Aorta (tissue), 5 donors: ENCODE measurements at places on chromosomes 1 and 21. TPM values are rescaled to one million over a fixed set of nuclear protein-coding genes. Genes with fewer than 3 reads are reported as not detected.

KRTAP19-3 gene
- total RNA-seq = not detected

MYOG gene
- total RNA-seq = not detected

GRCh38 chr1:209490013-209490412 is 93.5 kb upstream of the CAMK1G start:
- DNase-seq = no peak
- H3K4me3 ChIP-seq = no peak overlapping the region
- H3K4me1 ChIP-seq = no peaks in the 10 kb centered on the region
- no peak overlapping the region for H3K27ac ChIP-seq
- no peaks in the 10 kb centered on the region for H3K27me3 ChIP-seq

- H3K4me3 ChIP-seq = peak within 1 kb of the TSS; percentile 90
- peak; percentile 85 for DNase-seq
- H3K36me3 ChIP-seq = no peaks in the 10 kb centered on the region
- no peaks in the 10 kb centered on the region for H3K27me3 ChIP-seq
Observed at GRCh38 chr1:23483321-23484252, at the start of gene ASAP3. Gene ASAP3 (minus strand): TSS chr1:23484179. CDS start chr1:23484133, 46 bp downstream.

KCNA2 gene
- 1.8 TPM for total RNA-seq

CRNN gene
- total RNA-seq = not detected

- no peaks in the 10 kb centered on the region for H3K36me3 ChIP-seq
- H3K4me3 ChIP-seq = no peak overlapping the region
Observed at GRCh38 chr1:156927215-156928042, 7.0 kb downstream of the LRRC71 start.

GRCh38 chr1:109773203-109773899 is 9.6 kb upstream of the EPS8L3 start:
- DNase-seq = peak; percentile 90
- no peak overlapping the region for H3K27ac ChIP-seq
- H3K27me3 ChIP-seq = no peaks in the 10 kb centered on the region
- no peak overlapping the region for H3K4me3 ChIP-seq
- no peaks in the 10 kb centered on the region for H3K4me1 ChIP-seq

GRCh38 chr1:181181792-181182585 is 93.5 kb downstream of the IER5 start:
- no peaks in the 10 kb centered on the region for H3K27me3 ChIP-seq
- no peaks in the 10 kb centered on the region for H3K4me1 ChIP-seq
- H3K4me3 ChIP-seq = no peak overlapping the region
- no peaks in the 10 kb centered on the region for H3K36me3 ChIP-seq
- DNase-seq = no peak
- no peak overlapping the region for H3K27ac ChIP-seq

- H3K27ac ChIP-seq = no peak overlapping the region
- DNase-seq = no peak
- no peaks in the 10 kb centered on the region for H3K27me3 ChIP-seq
- no peaks in the 10 kb centered on the region for H3K4me1 ChIP-seq
- no peak overlapping the region for H3K4me3 ChIP-seq
Observed at GRCh38 chr21:16496609-16497008, 766.8 kb downstream of the USP25 start.

FMO5 gene
- 5.8 TPM for total RNA-seq

DNA sequence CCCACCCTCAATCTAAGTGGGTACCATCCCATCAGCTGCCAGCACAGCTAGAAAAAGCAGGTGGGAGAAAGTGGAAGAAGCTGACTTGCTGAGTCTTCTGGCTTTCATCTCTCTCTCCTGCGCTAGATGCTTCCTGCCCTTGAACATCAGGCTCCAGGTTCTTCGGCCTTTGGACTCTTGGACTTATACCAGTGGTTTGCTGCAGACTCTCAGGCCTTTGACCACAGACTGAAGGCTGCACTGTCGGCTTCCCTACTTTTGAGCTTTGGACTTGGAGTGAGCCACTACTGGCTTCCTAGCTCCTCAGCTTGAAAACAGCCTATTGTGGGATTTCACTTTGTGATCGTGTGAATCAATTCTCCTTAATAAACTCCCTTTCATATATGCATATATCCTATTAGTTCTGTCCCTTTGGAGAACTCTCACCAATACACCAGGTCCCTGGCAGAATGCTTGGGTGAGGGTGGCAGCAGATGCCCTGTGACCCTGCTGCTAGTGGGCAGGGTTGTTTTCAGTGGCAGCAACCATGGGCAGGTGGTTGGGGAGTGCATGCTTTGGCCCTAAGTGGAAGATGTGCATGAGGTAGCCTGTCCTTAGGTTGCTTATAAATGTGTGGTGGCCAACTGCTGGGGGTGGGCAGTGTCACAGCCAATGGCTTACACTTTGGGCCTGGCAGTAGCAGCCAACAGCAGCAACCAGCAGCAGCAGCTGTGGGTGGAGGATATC is 10.8 kb upstream of the ADAM30 start:
- no peak overlapping the region for H3K4me3 ChIP-seq
- no peak for DNase-seq
- no peak overlapping the region for H3K27ac ChIP-seq

DNA sequence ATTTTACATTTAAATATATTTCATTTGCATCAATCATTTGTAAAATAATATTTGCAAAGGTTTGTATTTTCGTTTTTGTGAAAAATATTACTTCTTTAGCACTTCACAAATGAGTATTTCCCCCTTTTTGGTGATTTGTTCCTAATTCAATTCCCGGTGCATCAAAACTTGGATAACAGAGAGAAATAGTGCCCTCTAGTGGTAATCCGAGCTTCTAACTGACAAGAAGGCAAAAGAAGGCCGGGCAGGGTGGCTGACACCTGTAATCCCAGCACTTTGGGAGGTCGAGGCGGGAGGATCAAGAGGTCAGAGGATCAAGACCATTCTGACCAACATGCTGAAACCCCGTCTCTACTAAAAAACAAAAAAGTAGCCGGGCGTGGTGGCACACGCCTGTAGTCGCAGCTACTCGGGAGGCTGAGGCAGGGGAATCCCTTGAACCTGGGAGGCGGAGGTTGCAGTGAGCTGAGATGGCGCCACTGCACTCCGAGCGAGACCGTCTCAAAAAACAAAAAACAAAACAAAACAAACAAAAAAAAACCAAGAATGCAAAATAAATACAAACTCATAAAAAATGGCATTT is 137.7 kb downstream of the COL11A1 start:
- no peaks in the 10 kb centered on the region for H3K36me3 ChIP-seq
- no peak overlapping the region for H3K27ac ChIP-seq
- no peaks in the 10 kb centered on the region for H3K27me3 ChIP-seq
- no peak for DNase-seq
- H3K4me3 ChIP-seq = no peak overlapping the region

- DNase-seq = no peak
- H3K4me3 ChIP-seq = no peak overlapping the region
- peaks cover 2% of the 10 kb centered on the region for H3K36me3 ChIP-seq
- H3K27ac ChIP-seq = no peak overlapping the region
Observed at GRCh38 chr1:246661451-246661850, 62.8 kb upstream of the SCCPDH start.
